ENCODE measurements at places on chromosomes 3 and 15.
A peak's percentile ranks its signal among the peaks of the same experiment; 100 is the strongest.

- no peak for DNase-seq
Measured at GRCh38 chr15:27486051-27486450, 515.1 kb downstream of the GABRG3 start.

GRCh38 chr15:34436126-34436955 is 1.3 kb downstream of the GOLGA8A start:
- DNase-seq = peak; percentile 16

DNA sequence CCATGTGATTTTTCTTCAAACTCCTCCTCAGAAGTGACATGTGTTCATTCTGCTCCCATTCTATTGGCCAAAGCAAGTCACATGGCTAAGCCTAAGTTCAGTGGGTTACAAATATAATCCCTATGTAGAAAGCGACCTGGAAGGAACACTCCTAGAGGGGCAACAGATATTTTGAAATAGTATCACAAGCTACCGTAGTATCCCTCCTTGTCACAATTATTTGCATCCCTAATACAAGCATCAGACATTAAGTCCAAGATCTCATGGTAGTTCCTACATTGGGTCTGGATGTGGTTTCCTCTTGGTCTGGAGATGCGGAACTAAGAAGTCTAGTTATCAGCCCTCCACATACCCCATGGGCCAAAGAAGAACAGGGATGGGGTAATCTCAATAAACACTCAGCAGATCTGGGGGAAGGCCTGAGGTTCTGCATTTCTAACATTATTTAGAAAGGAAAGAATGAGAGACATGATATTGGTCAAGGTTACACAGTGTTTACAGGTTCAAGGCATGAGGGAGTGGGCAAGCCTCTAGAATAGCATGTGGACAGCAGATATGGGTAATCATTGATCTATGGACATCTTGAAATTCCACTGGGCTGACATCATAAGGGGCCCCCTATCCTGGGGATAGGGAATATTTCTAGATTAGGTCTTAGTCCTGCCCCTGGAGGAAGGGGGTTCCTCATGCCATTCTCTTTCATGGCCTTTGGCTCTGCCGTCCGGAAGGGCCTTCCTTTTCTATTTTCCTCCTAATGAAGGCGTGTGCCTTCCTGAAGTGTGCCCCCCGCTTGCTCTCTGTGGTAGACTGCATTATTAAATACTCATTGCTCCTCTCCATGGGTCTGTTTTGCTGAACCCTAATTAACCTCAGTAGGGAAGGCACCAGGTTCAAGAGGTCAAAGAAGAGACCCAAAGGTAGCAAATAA is 17.8 kb upstream of the ABHD2 start:
- DNase-seq = no peak

DNA sequence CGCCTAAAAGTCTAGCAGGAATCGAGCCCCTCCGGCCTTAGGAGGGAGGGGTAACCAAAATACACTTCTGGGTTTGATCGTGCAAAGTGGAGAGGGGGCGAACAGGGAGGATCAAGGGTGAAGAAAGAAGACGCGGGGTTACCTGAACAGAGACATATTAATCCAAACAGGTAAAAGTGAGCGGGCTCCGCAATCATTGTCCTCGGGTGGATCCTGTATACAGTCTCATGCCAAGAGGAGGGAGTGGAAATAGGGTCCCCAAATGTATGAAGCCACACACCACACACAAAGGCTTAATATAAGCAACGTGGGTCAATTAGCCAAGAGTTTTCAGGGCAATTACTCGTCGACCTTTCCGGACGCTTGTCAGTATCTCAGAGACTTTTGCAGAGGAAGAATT is 749.5 kb downstream of the ROBO1 start:
- DNase-seq = no peak

- DNase-seq = no peak
Measured at GRCh38 chr3:48558493-48559134, 2.0 kb upstream of the PFKFB4 start.

DNA sequence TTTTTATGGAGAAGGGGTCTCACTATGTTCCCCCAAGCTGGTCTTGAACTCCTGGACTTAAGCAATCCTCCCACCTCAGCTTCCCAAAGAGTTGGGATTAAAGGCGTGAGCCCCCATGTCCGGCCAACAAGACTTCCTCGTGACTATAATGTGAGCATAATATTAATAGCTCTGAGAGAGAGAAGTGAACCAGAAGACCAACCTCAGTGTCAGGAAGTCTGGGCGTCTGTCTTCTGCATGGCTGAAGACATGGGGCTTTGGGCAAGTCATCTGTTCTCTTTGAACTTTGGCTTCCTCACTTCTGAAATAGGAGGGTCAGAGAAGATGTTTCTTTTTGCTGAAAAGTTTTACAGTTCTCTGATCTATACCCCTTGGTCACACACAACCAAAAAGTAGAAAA is 92.1 kb downstream of the SLC49A4 start:
- DNase-seq = no peak

DNA sequence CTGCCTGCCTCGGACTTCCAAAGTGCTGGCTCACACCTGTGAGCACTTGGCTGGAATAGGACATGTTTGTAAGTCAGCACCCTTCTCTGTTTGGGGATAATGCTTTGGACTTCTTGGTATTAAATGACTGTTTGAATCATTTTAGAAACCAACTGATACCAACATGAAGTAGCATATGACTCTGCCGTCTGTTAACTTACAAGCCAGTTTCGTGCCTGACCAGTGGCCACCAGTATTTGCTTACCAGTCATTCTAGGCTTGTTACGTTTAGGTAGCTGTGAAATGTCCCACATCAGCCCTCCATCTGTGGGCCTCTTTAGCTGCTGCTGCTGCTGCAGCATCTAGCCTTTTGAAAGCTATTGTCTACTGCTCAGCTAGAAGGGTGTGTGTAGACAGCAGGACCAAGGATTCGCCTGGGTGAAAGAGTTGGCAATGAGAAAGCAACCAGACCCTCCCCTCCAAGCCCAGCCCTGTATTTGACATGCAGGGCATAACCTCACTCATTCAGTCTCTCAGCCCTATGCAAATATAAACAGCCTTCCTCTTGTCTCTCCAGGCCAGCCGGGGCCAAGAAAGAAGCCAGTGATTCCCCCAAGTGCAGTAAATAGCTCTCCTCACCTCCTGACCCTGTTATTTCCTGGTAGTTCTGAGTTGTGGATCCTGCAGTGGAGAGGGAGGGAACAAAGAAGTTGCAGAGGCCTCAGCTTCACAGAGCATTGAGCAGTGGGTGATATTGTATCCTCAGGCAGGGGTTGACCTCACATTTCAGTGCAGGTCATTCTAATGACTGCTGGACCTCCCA is 51.0 kb downstream of the NKIRAS1 start:
- no peak for DNase-seq

DNA sequence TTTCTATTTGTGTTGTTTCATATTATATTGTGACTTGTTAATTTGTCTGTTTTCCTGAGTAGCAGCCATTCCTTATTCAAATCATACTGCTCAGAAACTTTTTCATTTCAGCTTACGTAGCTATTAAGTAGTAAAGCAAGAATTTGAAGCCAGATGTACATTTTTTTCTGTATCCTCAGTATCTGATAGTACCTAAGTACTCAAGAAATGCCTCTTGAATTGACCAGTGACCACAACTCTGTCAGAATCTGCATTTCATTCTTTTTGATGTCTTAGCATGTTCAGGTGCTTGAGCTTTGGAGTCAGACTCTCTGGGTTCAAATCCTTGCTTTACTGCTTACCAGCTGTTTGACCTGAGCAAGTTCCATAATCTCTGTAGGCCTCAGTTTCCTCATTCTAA is 30.6 kb downstream of the ZFAND6 start:
- no peak for DNase-seq

All from activated CD4-positive, alpha-beta T cell treated with anti-CD3 and anti-CD28 coated beads, Interleukin-2, amount 50 U/mL, for 4 hours (primary cell).